ENCODE measurements at places on chromosomes 6 and 20.

DNA sequence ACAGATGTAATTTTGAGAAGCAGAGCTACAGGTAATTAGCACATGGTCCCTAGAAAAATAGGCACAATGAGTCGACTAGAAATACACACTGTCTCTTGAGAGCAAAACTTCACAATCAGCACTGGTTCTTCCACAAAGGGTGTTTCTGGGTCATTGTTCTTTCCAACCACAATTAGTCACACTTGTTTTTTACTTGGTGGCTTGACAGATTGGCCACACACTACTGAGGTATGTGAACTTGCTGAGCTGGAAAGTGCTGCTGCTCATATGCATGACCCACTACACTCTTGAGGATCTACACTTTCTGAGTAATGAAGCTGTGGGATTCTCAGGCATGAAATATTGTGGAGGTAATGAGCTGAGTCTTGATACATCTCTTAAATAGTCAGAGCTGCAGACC lies 347.7 kb downstream of the BCKDHB start:
- no peak for DNase-seq

DNA sequence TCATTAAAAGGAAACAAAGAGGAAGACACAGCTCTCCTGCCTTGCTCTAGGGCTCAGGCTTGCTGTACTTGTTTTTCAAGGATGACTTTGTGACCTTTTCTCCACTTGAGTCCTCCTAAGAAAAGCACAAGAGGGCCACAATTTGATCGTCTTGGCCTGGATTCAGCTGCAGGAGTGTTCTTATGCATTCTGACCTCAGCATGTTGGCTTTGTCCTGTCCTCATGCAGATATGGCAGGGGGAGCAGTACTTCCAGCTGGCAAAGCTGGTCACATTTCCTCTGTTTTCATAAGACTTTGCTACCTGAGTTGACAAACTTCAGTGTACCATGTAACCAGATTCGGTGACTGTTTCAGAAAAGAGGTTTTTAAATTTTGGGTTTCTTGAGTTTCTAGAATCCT lies 30.8 kb downstream of the KDM1B start:
- DNase-seq, result no peak

DNA sequence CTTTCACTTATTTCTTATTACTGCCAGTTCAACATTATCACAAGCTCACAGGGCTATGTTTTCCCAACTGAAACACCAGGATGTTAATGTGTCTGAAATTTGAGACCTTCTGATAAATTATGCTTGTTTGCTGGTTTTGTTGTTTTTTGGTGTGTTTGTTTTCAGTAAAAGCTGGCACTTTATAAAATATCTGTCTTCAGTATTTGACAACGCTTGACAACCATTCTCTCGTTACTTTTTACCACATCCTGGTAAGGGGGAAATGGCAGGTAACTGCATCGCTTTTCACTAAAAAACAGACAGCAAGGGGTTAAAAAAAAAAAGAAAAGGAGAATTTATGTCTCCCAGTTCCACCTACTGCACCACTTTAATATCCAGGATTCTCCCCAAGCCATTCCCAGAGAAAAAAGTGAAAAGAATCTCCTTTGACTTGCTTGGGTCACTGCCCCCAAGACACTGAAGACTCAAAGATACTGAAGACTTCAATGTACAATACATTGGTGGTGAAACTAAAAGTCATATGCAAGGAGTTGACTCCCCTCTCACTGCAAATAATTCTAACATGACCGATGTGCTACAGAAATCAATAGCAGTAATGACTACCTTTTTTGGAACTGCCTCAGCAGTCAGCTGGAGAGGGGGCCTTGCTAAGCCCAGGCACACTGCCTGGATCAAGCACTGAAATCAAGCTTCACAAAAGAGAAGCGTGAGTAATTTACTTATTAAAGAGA lies 88.9 kb downstream of the HIVEP2 start:
- DNase-seq, result no peak

- DNase-seq, result no peak
Measured at GRCh38 chr20:16000112-16000511, 573.1 kb downstream of the KIF16B start.
